ENCODE measurements at places on chromosomes 1 and 21.

- DNase-seq = no peak
Observed at GRCh38 chr1:6218375-6219164, 12.7 kb downstream of the RNF207 start.

- no peak for DNase-seq
Observed at GRCh38 chr1:168136709-168137514, at the start of gene GPR161. Gene GPR161, minus strand, starts transcription at chr1:168136930. Its CDS starts 32,080 bp downstream, at chr1:168104850.

DNA sequence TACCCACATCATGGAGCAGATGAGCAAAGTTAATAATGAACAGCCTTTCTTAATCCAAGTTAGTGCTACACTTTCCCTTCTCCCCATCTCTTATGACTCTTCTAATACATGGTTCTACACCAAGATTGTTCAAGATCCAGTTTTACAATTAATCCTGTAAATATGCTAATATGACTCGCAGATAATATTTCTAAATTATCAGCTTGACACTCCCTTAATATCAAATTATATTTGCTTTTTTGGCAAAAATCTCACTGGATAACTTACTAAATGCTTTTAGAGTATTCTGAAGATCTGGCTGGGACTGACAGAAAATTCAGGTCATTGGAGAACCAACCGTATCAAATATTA lies 24.4 kb upstream of the CR1L start:
- DNase-seq = no peak

GRCh38 chr1:211258310-211258755 lies 833 bp upstream of the RCOR3 start:
- peak; percentile 36 for DNase-seq

GRCh38 chr1:162236618-162237017 lies 140.0 kb downstream of the SPATA46 start:
- no peak for DNase-seq

DNA sequence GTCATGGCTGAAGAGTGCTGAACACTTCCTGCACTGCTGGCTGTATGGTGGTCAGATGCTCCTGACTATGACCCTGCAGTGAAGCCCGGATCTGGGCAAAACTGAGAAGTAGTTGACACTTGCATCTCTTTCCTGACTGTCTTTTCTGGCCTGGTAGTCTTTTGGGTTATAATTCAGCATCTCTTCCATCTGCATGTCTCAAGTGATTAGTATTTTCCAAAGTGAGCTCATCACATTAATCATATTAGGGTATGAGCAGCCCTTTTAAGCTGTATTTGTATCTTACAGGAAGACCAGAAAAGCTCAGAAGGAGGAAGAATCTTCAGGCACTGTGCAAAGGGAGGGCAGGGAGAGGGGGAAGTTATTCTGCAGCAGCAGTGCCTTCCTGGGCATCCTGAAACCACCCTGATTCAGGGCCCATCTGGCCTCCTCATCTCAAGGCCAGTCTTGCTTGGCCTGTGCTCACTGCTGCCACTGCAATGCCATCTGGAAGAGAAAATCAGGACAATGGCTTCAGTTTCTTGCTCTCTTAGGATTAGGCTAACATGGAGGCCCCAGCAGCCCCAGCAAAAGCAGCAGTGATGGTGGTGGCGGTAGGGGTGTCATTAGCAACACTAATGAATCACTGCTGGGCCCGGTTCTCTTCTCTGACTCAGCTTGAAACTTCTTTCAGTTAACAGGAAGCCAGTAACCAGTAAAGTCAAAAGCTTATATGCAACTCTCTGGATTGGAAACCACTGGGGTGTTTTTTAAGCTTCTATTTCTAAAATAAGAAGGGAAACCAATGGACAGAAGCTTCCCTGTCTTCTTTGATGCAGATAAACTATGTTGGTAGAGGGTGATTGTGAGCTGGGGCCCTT lies 63.3 kb upstream of the WDR26 start:
- DNase-seq = no peak

DNA sequence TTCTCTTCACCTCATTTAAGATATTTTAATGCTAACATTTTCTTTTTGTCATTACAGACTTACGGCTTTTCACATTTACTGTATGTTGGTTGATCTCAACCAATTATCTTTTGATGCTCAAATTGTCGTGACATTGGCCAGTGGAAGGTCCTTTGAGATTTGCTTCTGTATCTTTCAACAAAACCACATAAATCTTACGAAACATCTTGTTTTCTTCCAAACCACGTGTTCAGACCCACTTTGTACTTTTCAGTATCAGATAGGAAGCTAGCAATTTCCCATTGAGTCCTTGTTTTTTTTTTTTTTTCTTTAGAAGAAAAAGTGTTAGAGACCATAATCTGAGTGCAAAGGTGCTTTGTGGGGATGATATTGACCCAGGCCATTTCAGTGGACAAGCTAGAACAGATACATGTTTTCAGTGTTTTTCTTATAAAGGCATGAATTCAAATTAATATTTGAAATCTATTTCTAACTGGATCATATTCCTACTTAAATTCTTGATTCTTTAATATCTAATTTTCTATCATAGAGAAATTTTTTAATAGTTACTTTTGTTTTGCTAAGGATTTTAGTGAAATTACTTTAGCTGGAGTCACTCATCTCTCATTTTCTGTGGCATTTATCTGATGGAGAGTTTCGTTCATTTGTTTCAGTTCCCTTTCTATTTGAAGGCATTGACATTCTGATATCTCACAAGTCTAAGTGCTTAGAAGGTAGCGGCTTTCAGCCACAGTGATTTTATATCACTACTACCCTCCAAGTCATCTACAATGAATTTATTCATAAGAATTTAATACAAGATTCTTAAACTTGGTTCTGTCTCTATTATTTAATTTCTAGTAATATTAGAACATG lies 26.7 kb downstream of the ATG4C start:
- DNase-seq = no peak

DNA sequence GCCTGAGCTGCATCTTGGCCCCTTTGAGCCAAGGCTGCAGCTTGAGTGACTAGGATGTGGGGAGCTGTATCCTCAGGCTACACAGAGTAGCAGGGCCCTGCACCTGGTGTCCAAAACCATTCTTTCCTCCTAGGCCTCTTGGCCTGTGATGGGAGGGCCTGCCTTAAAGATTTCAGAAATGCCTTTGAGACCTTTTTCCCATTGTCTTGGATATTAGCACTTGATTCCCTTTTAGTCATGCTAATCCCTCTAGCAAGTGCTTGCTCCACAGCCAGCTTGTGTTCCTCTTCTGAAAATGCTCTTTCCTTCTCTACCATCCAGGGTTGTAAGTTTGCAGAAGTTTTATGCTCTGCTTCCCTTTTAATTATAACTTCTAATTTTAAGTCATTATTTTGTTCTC lies 21.7 kb upstream of the KIRREL1 start:
- DNase-seq = no peak

DNA sequence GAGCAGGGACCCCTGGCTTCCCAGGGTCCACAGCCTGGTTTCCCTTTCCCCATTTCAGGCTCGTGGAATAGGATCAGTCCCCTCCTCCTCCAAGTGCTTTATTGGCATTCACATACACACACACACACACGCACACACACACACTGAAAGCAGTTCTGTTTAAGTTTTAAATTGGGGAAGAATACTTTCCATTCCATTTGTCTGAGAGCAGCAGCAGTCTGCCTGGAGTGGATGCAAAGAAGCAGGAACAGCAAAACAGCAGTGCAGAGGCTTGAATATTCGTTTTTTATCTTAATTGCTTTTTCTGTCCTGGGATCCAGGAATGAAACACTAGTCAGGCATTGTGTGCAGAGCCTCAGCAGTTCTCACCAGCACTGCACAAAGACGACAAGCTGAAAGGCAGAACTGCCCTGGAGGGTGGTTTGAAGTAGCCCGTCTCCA lies 7.1 kb downstream of the CYB561D1 start:
- no peak for DNase-seq

DNA sequence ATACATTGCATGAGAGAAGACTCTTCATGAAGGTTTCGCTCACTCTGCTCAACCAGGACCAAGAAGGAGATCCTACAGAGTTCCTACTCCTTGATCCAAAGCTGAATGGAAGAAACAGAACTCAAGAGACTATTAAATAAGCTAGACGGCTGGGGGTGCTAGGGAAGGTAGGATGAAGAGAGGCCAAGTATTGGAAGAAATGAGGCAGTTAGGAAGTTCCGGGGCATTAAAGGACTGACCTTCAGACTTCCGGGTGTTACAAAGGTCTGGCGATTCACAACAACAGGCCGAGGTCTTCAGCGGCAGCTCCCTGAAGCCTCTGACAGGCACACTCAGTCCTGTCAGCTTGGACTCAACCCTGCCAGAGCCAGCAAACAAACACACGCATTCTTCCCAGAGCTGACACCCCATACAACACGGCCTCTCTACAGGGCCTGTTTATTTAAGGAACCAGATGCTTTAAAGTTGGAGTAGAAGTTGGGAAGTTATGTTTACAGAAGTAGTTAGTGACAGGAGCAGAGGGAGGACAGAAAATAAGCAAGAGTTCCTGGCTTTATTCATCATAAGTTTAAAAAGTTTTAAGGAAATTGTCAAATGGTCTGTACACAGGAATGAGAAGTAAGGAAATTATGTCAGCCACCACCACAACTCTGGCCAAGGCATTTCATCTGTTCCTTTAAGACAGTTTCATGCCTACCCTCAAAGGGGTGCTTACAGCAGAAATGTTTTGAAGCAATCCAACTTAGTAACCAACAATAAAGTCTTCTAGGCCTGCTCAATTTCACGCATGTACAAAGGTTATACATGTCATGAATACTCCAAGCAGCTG lies 4.7 kb downstream of the SORT1 start:
- peak; percentile 81 for DNase-seq

- peak; percentile 50 for DNase-seq
Observed at GRCh38 chr1:94873520-94874351, 53.2 kb downstream of the CNN3 start.

- no peak for DNase-seq
Observed at GRCh38 chr1:245822996-245823395, 668.2 kb downstream of the KIF26B start.

DNA sequence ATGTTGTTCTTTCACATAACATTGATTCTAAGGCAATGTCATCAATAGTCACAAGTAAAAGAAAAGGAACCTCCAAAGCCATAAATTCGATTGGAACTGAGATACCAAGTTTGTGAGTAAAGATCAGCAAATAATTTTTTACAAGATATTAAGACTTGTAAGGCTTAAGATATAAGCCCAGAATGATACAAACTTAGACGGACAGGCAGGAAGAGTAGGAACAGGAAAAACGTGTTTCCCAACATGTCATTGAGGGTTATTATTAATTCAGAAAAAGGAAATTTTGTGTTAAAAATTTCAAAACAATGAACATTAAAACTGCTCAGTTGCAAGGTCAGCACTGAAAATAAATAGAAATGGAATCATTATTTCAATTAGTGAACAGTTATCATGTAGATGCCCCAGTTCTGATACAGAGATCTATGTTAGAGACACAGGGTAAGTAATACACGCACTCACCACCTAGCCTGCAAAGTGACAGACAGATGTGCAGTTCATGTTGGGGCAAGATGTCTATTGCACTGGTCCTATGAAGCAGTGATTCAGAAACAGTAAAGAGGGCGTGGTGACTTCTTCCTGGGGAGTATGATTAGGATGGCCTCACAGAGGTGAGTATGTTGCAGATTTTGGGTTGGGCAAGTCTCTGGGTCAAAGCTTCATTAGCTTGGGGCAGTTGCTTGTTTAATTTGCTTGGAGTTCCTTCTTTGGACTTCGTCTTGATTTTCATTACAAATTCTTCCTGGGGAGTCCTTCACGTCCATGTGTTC lies 284.4 kb downstream of the SETD4 start:
- no peak for DNase-seq

DNA sequence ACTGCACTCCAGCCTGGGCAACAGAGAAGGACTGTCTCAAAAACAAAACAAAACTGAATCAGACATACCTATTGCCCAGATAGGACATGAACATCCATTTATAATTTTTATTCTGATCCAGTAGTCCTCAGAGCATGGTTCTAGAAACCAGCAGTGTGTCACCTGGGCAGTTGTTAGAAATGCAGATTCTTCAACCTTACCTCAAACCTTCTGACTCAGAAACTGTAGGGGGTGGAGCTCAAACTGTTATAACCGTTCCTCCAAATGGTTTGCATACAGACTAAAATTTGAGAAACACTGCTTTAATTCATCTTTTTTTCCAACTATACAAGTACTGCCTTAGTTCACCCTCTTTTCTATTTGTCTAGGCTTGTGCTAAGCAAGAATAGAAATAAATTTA lies 6.0 kb downstream of the NASP start:
- DNase-seq = no peak

GRCh38 chr21:18646116-18646515 lies 242.5 kb upstream of the TMPRSS15 start:
- no peak for DNase-seq

DNA sequence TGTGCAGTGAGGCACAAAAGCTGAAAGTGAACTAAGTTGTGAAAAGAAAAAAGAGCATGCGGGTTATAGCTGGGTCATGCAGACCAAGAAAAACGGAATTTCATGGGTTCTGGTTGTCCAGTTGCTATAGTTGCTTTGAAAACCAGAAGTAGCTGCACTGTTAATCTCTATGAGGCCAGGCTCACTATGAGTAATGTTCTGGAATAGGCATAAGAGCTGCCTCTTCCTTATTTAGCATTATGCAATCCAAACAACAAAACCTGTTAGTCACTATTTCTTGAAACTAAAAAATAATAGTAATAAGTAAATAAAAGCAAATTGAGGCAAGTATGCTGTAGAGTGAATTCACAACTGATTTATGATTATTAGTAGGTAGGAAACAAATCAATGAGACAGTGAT lies 1383.7 kb downstream of the MRPL39 start:
- no peak for DNase-seq

DNA sequence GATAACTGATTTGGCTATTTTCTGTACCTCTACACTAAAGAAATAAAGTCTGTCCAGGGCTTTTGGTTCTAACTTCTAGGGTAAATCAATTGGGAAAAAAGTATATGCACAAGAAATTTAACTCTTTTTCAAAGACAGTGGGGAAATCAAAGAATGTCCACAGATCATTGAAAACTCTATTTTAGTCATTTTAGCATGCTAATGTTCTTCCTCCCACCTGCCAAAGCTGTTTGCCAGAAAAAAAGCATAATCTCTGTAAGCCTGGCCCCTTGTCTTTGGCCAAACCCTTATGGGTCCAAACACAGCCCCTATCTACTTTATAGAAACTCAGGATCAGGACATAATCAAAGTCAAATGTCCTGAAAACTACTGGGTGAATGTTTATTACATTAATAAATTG lies 302.2 kb upstream of the ESRRG start:
- DNase-seq = no peak

DNA sequence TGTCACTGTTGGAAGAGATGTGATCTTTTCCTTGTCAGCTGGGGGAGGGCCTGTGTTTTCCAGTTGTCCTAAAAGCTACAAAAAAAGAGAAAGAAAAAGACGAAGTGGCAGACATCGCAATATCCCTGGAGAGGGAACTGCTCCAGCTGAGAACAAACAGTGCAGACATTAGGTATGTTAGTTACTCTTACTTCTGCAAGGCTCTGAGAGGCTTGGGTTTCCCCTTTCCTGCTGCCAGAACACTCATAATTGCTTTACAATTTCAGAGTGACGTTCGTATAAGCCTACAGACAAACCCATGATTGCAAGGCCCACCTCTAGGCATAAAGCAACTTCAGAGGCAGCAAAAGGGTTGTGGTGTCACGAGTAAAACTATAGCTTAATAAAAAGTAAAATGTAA lies 31.1 kb downstream of the CD160 start:
- DNase-seq = no peak

Data from amygdala (tissue), 56 donors.